Stimulated activated CD8-positive, alpha-beta memory T cell treated with anti-CD3 and anti-CD28 coated beads, Interleukin-15, amount 100 ng/mL, for 4 hours (primary cell): ENCODE measurements at places on chromosomes 2 and 18.

GRCh38 chr2:88828397-88829137, 137.1 kb downstream of the RPIA start:
- no peak for DNase-seq

DNA sequence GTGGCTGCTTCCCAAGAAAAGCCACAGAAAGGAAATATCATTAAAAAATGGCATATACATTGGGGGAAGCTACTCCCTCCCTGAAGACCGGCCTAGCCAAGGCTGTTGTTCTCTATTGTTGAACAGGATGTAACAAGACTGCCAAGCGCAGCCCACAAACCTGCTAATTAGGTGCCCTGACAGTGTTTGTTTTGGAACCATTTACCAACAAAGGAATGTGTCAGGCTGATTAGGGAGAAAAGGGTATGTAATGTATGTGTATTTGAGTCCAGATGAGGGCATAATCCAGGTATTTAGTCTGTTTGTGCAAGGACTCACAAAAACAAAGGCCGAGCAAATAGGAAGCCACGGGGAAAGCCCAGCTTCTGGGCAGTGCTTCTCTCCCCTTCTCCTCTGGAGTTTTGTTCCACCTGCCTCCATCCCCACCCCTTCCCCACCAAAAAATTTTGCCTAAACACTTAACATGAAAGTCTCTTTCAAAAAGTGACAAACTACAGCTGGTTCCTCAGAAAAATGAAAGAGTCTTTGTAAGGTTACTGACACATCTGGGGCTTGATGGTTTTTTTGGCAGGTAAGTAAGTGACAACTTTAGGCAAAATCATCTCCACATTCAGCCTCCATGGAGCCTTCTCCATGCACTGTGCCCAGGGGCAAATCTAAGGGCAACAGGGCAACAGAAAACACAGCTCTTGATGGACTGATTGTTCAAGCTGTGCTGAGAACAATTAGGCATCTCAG, 78.3 kb upstream of the FZD5 start:
- DNase-seq = no peak

GRCh38 chr2:230042195-230042594, 26.5 kb downstream of the SLC16A14 start:
- DNase-seq = no peak

DNA sequence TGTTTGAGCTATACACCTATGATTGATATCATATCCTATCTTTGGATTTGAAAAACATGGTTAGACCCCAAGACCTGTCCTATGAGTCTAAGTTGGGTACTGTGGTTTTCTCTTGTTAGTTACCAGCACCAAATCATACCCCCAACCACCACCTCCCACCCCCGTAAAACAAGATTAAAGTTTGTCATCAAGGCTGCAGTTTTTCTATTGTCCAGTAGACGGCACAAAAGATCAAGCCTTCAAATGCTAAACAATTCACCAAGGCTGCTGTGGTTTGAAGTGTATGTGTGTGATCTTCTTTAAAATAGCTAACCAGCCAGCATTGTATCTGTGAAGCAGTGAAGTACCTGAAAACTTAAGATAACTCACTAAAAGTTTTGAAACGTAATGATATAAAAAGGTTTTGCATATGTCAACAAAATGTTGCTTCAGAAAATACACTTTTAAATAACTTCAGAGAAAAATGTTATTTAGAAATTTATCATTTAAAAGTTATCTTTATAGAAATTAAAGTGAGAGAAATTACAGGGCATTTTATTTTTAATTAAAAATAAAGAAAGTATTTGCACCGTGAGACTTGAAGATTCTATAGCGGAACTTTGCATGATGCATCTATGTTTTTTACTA, 5.8 kb upstream of the MEIS1 start:
- DNase-seq = no peak

- no peak for DNase-seq
These were observed 104.4 kb upstream of the STK17B start for GRCh38 chr2:196275646-196276352.

DNA sequence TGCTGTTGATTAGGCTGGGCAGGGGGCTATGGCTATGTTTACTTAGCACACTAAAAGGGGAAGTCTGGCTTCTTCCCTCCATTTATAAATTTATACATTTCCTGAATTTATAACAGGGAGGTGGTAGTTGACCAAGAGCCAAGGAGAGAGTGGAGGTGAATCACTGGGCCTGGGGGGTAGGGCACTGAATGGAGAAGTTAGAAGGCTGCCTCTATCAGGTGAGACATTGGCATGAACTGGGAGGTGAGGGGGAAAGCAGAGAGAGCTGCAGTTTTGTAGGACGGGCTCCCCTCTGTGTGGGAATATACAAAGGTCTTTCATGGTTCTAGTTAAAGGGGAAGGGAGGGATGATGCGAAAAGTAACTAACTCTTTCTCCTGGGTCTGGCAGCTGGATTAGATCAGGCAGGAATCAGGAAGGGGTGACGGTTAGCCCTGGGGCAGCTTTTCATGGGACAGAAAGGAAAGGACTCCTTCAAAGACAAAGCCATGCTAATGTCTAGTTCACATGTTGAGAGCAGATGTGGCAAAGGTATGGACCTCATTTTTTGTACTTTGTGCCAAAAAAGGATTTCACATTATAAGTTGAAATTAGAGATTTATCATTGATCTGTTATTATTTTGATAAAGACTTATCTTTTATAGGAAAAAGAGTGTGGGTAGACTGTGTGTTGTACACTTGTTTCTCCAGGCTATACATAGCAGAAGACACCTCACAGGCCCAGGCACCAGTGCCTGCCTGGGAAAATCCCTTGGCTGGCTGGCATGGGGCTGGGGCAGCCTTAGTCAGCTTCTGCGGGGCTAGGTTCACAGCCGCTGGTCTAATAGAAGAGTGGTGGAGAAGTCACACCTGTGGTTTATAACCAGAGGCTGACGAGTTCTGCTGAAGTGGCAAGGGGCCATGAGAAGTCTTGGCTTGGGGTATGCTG, 158.7 kb downstream of the CLIP4 start:
- no peak for DNase-seq

GRCh38 chr2:68709421-68709911, 25.1 kb upstream of the ARHGAP25 start:
- no peak for DNase-seq
